ENCODE measurements at places on chromosomes 11 and 22. TPM values are rescaled to one million over a fixed set of nuclear protein-coding genes. Genes with fewer than 3 reads are reported as not detected.

Gene MMP1
- polyA plus RNA-seq = not detected

Gene GAB4
- polyA plus RNA-seq = not detected

Gene P2RX6
- polyA plus RNA-seq = 0.17 TPM

Gene IL17REL
- not detected for polyA plus RNA-seq

Gene EHF
- not detected for polyA plus RNA-seq

Gene WNT7B
- 0.16 TPM for polyA plus RNA-seq

Gene CTSW
- polyA plus RNA-seq = not detected

Gene RASGRP2
- 13.9 TPM for polyA plus RNA-seq

Gene SPCS2
- 84.7 TPM for polyA plus RNA-seq

Gene BATF2
- polyA plus RNA-seq = not detected

Gene RFPL2
- 9.7 TPM for polyA plus RNA-seq

Gene HBG2
- polyA plus RNA-seq = 1.2 TPM

Gene MS4A5
- not detected for polyA plus RNA-seq

Gene DUSP8
- 7.1 TPM for polyA plus RNA-seq

Gene GP1BB
- 40.7 TPM for polyA plus RNA-seq

Gene MMP27
- polyA plus RNA-seq = not detected

Gene ZNRF3
- 2.6 TPM for polyA plus RNA-seq

Gene SIDT2
- polyA plus RNA-seq = 11.1 TPM

Gene KCNJ5
- polyA plus RNA-seq = 1.1 TPM

Gene E2F8
- 0.07 TPM for polyA plus RNA-seq

Gene RBFOX2
- polyA plus RNA-seq = 529 TPM

Gene P2RY2
- not detected for polyA plus RNA-seq

Gene OTUB1
- polyA plus RNA-seq = 131 TPM

Gene ARHGAP8
- 5.0 TPM for polyA plus RNA-seq

Gene CDC42BPG
- polyA plus RNA-seq = 0.26 TPM

Gene OVOL1
- not detected for polyA plus RNA-seq

Gene ARL14EP
- polyA plus RNA-seq = 49.5 TPM

Gene ELMOD1
- polyA plus RNA-seq = 11.9 TPM

Gene POU2AF1
- polyA plus RNA-seq = not detected

Gene CLTCL1
- polyA plus RNA-seq = 14.1 TPM

Gene DDI1
- not detected for polyA plus RNA-seq

Gene TSPAN32
- polyA plus RNA-seq = not detected

Gene JAML
- polyA plus RNA-seq = not detected

Gene OR52I1
- polyA plus RNA-seq = not detected

Gene GAL3ST1
- not detected for polyA plus RNA-seq

Gene APOA5
- polyA plus RNA-seq = not detected

Gene GNB1L
- polyA plus RNA-seq = 16.9 TPM

Gene FAM181B
- 1.4 TPM for polyA plus RNA-seq

Gene ENTHD1
- not detected for polyA plus RNA-seq

Gene CALCA
- not detected for polyA plus RNA-seq

Gene TRABD
- polyA plus RNA-seq = 37.9 TPM

Gene GRAP2
- polyA plus RNA-seq = not detected

Gene DERL3
- 0.84 TPM for polyA plus RNA-seq

Gene CRYBB3
- polyA plus RNA-seq = not detected

Gene MS4A12
- polyA plus RNA-seq = not detected

Gene C11orf16
- not detected for polyA plus RNA-seq

Gene EXPH5
- not detected for polyA plus RNA-seq

Gene MFRP
- polyA plus RNA-seq = not detected

Gene BAIAP2L2
- 2.3 TPM for polyA plus RNA-seq

Gene PRG2
- not detected for polyA plus RNA-seq

Gene SEPTIN5
- polyA plus RNA-seq = 170 TPM

Gene TESMIN
- not detected for polyA plus RNA-seq
